Testis (tissue), 5 donors: ENCODE measurements at places on chromosomes 2 and 18.

GRCh38 chr2:140117386-140117785 is 1337.2 kb upstream of the NXPH2 start:
- no peak for DNase-seq

DNA sequence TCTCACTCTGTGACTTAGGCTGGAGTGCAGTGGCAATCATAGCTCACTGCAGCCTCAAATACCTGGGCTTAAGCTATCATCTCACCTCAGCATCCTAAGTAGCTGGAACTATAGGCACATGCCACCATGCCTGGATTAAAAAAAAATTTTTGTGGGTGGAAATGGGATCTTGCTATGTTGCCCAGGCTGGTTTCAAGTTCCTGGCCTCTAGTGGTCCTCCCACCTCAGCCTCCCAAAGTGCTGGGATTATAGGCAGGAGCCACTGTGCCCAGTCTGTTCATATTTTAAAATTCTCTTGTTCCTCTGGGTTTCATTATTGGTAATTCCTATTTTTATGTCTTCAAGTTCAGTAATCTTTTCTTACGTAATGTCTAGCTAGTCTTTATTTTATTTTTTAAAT is 25.5 kb upstream of the RAB31 start:
- no peak for DNase-seq

GRCh38 chr2:207987025-207987716 is 38.2 kb downstream of the PLEKHM3 start:
- DNase-seq = no peak

DNA sequence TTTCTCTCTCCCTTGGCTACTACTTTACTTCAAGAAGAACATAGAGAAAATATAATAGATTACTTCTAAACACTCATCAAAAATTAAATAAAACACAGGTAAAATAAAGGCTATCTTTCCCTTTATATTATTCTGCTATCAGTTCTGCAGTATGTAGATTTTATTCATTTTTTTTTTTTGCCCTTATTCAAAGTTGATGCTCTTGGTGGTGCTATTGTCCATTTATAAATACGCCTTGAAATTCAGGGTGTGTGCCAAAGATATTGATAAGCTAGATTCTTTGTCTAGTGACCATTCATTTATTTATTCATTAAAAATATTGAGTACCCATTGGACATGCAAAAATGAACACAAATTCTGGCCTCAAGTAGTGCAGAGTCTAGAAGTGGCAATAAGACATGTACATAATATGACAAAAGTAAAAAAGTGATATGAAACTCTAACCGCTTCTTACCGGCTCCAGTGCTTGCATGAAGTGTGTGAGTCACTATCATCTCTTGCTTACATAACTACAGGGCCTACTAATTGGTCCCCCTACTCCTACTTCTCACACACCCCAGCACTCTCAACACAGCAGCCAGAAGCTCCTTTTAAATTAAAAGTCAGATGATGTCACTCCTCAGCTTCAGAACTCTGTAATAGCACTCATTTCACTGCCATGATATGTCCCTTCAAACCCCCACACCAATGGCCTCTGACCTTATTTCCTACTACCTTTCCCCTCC is 208.3 kb upstream of the FANCL start:
- DNase-seq = no peak

- DNase-seq = no peak
Measured at GRCh38 chr2:233343171-233343705, 11.1 kb upstream of the DGKD start.

- DNase-seq = no peak
Measured at GRCh38 chr2:176637142-176637485, 367.9 kb downstream of the MTX2 start.

DNA sequence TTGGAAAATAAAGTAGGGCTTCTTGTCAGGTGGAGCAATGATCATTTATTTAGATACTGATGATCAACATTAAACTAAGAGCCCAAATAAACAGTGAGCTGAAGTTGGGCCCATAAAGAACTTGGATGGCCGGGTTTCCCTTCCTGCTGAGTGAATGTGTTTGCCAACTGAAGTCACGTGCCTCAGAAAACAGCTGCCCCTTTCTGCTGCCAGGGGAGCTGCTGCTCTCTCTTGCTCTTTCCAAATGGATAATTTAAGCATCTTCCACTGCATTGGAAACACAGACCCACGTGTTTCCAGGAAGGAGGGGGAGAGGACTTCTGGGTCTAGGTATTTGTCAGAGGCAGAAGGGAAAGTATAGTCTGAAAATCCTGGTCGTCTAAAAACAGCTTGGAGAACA is 22.9 kb upstream of the NCKAP5 start:
- DNase-seq = peak; percentile 67

DNA sequence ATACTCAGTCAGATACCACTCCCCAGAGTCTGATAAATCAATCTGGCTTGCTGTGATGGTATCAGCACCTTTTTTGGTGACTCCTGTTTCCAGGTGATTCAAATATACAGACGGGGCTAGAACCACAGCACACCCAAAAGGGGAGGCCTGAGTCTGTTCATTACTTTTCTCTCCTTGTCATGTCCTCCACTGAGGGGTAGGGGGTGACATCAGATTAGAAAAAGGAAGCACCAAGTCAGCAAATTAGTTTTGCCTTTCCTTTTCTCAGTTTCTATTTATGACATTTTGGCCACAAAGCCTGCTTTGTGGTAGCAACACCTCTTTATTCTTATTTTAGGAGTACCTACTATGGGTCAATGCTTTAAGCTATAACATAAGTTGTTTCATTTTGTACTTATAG is 127.4 kb downstream of the CCDC102B start:
- DNase-seq = no peak

GRCh38 chr2:205539603-205540002 is 142.7 kb upstream of the NRP2 start:
- DNase-seq = no peak

- DNase-seq = no peak
Measured at GRCh38 chr18:5144629-5145028, 52.4 kb downstream of the AKAIN1 start.

DNA sequence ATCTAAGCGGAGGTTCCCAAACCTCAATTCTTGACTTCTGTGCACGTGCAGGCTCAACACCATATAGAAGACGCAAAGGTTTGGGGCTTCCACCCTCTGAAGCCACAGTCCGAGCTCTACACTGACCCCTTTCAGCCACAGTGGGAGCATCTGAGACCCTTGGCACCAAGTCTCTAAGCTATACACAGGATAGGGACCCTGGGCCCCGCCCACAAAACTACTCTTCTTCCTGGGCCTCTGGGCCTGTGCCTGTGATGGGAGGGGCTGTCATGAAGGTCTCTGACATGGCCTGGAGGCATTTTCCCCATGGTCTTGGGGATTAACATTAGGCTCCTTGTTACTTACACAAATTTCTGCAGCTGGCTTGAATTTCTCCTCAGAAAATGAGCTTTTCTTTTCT is 1374.1 kb upstream of the NXPH2 start:
- no peak for DNase-seq

GRCh38 chr2:84038866-84039265 is 420.2 kb downstream of the SUCLG1 start:
- DNase-seq = no peak

- peak; percentile 28 for DNase-seq
Measured at GRCh38 chr2:230225486-230225885, at the start of gene SP140. TSS of gene SP140 (plus strand) at chr2:230225736. CDS start at chr2:230225845, 109 bp downstream.

- no peak for DNase-seq
Measured at GRCh38 chr18:2958819-2959298, 54.1 kb downstream of the LPIN2 start.

DNA sequence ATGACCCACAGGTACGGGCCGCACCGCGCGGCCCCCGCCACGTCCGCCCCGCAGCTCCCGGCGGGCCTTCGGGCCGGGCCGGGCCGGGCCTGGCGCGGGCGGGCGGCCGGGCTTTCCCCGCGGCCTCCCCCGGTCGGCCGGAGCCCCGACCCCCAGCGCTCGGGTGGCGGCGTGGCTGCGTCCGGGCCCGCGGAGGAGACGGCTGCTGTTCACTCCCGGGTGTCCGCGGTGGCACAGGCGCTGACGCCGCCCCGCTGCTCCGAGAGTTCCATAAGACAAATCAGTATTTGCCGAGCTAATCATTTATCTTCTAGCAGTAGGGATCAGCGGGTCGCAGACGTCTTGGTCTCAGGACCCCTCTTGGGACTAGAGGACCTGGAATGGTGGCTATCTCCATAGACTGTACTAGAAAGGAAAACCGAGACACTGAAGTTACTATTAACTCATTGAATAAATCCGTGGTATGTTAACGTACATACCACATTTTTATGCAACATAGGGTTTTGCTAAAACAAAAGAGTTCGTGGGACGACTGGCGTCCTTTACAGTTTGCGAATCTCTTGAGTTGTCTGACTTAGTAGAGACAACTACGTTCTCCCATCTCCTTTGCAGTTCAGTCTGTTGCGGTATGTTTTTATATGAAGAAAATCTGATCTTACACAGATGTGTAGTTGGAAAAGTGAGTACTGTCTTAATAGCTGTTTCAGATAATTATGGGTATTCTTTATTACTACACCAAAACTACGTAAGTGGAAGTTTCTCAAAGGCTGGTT is 500 bp downstream of the LIMS1 start:
- peak; percentile 47 for DNase-seq

GRCh38 chr2:235078914-235079472 is 127.2 kb downstream of the SH3BP4 start:
- DNase-seq = no peak

DNA sequence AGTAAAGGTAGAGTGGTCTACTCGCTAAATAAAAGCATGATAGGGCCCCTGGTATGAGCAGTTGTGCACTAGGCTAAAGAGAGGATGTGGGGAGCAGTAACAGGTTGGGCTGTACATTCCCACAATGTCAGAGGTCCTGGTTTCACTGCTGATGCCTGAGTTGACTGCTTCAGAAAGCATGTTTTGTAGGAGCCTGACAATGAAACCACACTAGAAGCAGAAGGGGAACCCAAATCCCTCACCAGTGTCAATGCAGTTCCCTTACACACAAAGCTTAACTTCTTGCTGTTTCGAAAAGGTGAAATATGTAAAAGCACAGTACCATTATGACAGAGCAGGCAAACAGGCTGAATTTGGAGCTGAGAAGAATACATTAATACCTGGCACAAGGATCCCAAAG is 291.7 kb upstream of the KYNU start:
- DNase-seq = no peak

DNA sequence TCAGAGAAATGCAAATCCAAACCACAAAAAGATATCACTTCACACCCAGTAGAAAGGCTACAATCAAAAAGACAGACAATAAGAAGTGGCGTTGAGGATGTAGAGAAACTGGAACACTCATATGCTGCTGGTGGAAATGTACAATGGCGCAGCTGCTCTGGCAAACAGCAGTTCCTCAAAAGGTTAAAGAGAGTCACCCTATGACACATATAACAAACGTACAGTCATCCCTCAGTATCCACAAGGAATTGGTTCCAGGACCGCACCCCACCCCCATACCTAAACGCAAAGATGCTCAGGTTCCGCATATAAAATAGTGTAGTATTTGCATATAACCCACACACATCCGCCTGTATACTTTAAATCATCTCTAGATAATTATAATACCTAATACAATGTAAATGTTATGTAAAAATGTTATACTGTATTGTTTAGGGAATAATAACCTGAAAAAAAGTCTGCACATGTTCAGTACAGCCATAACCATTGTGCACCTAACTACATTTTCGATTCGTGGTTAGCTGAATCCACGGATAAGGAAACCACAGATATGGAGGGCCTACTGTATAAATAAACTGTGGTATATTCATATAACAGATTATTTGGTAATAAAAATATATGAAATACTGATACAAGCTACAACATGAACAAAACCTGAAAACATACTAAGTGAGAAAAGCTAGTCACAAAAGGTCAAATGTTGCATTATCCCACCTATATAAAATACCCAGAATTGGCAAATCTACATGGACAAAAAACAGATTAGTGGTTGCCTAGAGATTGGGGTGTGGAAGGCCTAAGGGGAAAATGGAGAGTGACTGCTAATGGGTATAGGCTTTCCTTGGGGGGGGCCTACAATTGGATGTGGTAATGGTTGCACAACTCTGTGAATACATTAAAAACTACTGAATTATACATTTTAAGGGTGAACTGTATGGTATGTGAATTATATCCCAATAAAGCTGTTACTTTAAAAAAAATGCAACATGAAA is 37.5 kb downstream of the UXS1 start:
- DNase-seq = no peak

- no peak for DNase-seq
Measured at GRCh38 chr18:31736630-31737029, 24.1 kb downstream of the SLC25A52 start.

- no peak for DNase-seq
Measured at GRCh38 chr2:156191527-156191926, 141.0 kb downstream of the NR4A2 start.

- DNase-seq = no peak
Measured at GRCh38 chr2:174574657-174575056, 22.9 kb downstream of the WIPF1 start.

DNA sequence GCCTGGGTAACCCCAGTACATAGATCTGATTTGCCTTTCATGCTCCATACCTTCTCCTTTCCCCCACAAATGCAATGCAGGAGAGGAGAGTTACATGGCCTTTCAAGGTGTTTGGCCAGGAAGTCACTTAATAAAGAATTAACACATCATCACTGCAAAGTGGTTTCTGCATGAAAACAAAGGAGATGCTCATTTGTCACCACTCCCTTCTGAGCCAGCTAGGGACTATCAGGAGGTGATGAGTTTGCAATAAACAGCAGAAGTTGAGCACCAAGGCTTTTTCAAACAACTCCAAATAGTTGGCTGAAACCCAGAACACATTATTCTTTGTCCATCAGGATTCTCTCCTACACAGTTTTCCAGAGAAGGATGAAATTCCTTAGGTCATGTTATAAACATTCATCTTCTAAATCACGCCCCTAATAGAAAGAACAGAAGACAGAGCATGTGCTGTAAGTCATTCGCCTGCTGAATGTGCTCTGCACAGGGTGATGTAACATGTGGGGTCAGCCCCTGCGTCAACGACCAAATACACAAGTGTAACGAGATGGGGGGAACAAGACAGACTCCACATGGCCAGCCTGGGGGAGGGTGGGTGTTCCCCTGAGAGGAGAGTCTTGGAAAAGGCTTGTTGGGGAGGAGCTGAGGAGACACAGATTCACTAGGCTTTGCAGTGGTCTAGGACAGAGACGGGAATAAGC is 87.3 kb upstream of the RMDN2 start:
- DNase-seq = peak; percentile 32

DNA sequence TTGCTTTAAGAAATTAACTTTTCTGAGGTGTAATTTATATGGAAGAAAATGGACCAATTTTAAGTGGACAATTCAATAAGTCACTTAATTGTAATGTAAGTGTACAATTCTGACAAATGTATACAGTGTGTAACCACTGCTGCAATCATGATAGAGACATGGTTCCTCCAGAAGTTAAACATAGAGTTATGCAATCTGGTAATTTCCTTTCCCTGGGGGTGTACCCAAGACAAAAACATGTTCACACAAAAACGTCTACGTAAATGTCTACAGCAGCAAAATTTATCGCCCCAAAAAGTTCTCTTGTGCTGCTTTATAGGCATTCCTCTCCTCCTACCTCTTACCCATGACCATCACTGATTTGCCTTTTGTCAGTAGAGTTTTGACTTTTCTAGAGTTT is 141.5 kb downstream of the AQP4 start:
- no peak for DNase-seq

GRCh38 chr2:100012561-100012960 is 129.8 kb downstream of the AFF3 start:
- no peak for DNase-seq

- no peak for DNase-seq
Measured at GRCh38 chr2:71530211-71530610, 76.8 kb downstream of the DYSF start.
